ENCODE measurements at places on chromosomes 2 and 18. TPM values are rescaled to one million over a fixed set of nuclear protein-coding genes. Genes with fewer than 3 reads are reported as not detected.

GRCh38 chr2:196176142-196176738 lies 4.9 kb upstream of the STK17B start:
- peak; percentile 91 for DNase-seq

- DNase-seq, result no peak
Measured at GRCh38 chr2:152221839-152222238, 46.3 kb upstream of the STAM2 start.

GRCh38 chr2:1907291-1907690 lies 163.0 kb upstream of the PXDN start:
- DNase-seq, result no peak

The ANTXR1 gene
- total RNA-seq, result not detected

- no peak for DNase-seq
Measured at GRCh38 chr18:44799907-44800421, 119.3 kb downstream of the SETBP1 start.

DNA sequence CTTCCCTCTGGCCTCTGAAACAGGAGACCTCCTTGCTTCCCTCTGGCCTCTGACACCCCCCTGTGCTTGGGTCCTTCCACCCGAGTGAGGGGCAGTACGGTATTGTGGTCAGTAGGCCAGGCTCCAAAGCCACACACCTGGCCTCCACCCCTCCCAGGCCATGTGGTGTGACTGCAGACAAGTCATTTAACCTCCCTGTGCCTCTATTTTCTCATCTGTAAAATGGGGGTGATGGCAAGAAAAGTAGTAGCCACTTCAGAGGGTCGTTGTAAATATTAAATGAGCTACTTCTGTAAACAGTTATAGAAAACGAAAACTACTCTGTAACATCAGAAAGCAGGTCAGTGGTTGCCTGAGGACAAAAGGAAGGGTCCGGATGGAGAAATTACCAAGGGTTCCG lies 74.2 kb downstream of the SMAD7 start:
- no peak for DNase-seq

The TFPI gene
- not detected for total RNA-seq

DNA sequence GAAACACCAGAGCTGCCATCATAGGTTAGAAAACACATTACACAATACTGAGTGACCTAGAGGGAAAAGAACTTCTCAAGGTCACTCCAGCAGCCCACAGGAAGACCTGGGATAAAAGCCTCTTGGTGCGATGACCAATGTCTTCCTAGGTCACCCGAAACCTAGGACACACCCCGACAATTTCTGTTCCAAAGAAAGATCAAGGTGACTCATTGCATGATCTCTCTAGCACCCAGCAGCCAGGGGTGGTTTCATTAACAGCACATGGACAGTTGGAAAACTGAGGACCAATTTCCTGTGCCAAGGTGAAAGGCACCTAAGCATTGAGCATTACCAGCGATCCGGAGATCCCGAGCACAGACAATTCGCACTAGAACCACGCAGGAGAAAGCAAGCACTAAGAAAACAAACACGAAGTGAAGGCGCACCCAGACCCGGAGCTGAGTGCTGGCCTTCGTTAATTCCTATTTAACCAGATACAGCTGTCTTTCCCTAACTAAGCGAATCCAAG lies 1.5 kb downstream of the CACNB4 start:
- no peak for DNase-seq

The SMYD1 gene
- not detected for total RNA-seq

The EMILIN2 gene
- 20.1 TPM for total RNA-seq

- DNase-seq, result no peak
Measured at GRCh38 chr2:147224070-147224469, 620.8 kb upstream of the ACVR2A start.

DNA sequence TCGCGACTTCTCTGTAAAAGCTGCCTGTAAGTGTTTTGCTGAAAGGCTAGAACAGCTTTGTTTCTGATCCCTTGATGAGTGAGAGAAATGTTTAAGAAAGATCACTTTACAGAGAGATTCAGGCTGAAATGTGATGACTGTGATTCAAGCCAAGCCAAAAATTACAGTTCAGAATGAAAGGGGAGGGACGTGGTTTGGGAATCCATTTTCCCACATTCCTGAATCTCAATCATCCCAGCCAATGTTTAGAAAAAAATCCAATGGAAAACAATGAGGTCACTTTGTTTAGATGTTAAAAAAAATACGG lies 416.7 kb downstream of the ARHGAP15 start:
- no peak for DNase-seq

The IL1RL1 gene
- total RNA-seq, result 1.3 TPM

The TOGARAM2 gene
- total RNA-seq, result 9.6 TPM
